Fibroblast of the conjunctiva (primary cell): ENCODE measurements at places on chromosomes 1 and 21.
A peak's percentile ranks its signal among the peaks of the same experiment; 100 is the strongest.

- no peak for DNase-seq
Observed at GRCh38 chr1:165564561-165564960, 20.8 kb downstream of the LRRC52 start.

- no peak for DNase-seq
Observed at GRCh38 chr21:35529171-35529863, 480.2 kb upstream of the RUNX1 start.

DNA sequence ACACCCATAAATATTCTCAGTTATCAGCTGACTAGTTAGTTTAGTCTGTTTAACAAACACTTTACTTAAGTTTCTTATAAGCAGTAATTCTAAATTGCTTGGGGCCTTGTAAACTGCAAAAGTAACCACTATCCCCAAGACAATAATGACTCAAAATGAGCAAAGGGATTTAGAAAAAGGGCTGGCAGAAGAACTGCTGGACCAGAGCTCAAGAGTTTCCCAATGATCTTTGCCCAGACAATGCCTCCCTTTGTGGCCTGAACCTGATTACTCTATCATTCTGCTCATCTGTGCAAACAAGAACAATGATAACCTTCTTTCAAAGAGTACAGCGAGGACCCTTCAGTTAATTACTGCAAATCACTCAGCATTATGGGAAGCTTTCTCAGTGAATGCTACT is 123.5 kb downstream of the TIAM1 start:
- DNase-seq = peak; percentile 35

- DNase-seq = no peak
Observed at GRCh38 chr21:42922918-42923317, 2.5 kb downstream of the ERVH48-1 start.

- no peak for DNase-seq
Observed at GRCh38 chr1:74430342-74430934, 82.0 kb downstream of the LRRC53 start.

DNA sequence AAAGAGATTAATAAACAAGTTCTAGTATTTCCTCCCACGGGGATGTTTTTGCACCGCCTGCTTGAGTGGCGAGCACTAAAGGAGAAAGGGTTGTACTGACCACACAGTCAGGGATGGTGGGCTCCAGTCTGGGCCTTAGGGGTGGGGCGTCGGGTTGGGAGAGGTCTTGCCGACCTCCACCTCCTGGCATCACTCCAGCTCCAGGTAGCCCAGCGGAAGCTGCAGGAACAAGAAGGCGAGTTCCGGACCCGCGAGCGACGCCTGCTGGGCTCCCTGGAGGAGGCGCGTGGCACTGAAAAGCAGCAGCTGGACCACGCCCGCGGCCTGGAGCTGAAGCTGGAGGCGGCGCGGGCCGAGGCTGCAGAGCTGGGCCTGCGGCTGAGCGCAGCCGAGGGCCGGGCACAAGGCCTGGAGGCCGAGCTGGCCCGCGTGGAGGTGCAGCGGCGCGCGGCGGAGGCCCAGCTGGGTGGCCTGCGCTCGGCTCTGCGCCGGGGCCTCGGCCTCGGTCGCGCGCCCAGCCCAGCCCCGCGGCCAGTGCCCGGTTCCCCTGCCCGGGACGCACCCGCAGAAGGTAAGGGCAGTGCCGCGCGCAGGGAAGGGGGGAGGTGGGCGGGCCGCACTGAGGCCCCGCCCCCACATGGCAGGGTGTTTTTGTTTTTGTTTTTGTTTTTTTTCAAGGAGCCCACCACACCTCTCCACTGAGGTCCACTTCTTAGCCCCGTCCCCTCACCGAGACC is 19.7 kb downstream of the MFAP2 start:
- DNase-seq = peak; percentile 56

GRCh38 chr1:113677250-113678158 is 81.8 kb downstream of the PHTF1 start:
- peak; percentile 41 for DNase-seq

- peak; percentile 82 for DNase-seq
Observed at GRCh38 chr1:55428944-55429931, 214.1 kb upstream of the USP24 start.

DNA sequence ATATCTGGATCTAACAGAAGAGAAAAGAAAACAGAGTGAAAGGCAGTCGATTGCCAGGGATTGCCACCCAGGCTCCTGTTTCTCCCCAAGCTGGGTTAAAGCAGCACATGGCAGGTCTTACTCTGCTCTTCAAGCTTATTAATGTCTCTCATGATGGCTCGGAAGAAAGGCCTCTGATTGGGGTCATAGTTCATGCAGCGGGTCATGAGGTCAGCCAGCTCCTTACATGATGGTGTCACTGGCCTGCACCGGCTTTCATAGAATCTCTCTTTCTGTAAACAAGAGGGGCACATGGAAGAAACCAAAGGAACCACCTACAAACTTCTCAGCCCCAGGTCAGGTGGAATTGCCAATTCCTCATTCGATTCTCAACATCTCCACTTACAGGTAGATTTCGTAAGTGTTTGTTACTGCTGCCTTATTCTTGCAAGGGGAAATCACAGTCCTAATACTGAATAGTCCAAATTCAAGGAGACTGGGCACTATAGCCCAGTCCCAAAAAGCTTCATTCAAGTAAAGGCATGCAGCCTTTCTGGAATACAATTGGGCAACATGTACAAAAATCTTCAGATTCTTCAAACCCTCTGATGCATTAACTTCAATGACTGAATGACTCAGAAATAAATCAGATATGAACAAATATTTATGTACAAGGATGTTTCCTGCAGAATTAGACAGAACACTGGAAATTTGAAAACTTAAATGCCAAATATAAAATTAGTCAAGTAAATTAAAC is 96.6 kb downstream of the RAVER2 start:
- no peak for DNase-seq

DNA sequence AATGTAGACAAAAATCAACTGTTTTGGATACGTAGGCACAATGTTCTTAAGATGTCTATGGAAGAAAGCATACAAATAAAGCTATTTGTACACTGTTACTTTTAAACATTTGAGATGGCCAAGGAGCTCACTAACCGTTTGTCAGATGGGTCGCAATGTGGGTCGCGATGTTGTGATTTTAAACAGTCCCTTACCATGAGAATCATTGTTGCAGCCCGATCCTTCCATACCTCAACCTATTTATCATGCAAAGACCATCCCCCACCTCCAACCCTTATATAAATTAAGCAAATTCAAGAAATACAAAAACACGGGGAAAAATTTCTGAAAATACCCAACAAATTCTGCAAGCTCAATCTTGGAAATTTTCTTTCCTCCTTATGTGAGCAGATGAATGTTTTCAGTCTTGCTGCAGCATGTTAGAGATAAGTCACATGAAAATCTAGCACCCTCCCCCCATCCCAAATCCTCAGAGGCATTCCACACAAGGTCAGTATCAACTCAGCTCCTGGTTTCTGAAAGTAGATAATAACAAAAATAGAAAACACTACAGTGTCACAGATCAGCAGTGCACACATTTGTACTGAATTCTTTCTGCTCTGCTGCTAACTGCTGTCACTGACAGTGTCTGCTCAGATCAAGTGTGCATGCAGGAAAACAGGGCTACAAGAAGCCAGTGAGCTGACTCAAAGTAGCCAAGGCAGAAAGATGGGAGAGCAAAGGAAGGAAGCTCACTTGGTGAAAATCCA is 92.9 kb upstream of the TTC39A start:
- DNase-seq = no peak

DNA sequence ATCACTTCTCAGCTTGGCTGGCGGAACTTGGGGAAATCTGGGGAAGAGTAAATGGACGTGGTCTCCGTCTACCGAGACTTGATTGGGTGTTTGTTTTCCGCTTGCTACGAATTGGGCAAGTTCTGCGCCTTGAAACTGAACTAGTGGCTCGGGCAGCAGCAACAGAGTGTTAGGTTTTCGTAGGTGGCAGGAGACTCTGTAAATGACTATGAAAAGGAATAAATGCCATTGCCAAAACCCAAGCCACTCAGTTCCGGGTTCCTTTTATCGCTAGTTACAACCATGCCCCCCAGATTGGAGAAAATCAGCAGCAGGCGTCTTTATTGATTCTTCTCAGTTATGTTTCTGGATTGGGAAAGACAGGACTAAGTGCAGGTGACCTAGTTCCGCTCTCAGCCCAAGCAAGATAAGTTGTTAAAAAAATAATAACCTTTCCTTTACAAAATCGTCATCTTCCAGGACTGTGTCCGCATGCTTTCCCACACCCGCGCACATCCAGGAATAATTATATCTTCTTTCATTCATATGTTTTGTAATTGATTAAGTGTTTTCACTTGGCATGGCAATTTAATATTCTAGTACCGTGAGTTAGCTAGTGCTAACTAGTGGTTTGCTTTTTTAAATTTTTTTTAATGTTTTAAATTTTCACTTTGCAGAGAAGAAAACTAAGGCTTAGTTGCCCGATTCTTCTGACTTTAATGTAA is 3.4 kb downstream of the LHX9 start:
- DNase-seq = no peak

DNA sequence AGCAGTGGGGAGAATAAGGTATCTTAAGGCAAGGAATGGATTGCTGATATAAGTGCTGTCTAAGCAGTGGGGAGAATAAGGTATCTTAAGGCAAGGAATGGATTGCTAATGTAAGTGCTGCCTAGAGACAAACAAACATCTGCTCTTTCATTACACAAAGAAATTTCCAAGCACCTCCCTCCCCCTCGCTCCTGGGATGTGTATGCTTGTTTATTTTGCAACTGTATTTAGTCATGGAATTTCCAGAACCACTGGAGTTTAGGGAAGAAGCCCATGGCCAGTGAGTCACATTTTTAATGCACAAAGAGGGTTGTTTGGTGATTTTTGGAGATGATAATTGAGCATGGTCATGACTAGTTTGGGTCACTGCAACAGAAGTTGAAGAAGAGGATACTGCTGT is 21.5 kb downstream of the PDPN start:
- peak; percentile 44 for DNase-seq

DNA sequence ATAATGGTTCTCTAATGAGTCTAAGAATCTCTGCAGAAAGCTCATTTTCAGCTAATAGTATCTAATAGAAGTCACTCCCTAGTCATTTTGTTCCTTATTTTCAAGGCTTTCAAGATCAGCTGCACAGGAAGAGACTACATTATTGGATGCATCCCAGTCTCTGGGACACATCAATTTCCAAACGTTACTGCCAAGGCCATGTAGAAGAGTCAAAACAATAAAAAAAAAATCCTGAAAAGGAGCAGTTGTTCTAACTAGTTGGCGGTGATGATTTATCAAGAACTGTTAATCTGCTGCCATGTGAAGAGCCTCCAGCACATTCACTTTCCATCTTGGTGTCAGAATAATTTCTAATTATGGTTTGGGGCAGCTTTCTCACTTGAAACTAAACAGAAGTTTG is 5.7 kb downstream of the DDAH1 start:
- no peak for DNase-seq

DNA sequence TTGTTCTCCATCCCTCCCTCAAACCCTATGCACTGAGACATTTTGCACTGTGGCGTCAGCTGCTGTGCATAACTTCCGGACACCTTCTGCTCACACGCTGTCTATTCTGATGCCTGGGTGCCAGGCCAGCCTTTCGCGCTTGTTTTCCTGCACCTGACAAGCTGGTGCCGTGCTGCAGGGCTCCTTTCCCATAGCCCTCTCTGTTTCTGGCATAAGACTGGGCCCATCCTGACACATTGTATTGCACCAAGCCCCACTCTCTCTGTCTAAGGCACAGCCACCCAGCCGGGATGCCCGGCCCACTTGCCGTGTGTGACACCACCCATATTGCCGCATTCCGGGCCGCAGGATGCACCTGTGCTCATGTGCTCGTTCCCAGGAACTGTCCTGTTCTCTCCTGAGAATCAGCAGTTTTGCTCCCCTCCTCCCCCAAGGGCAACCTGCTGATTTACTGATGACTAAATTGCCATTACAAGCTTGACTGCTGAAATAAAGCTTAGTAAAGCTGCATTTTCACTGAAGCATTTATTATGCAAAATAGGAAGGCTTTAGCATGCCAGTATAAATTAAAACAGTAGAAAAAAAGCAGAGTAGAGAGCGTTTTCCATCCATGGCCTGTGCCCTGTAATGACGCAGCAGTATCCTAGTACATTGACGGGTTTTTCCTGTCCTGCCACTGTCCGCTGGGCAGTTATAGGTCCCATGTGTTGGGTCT is 88.0 kb downstream of the CD247 start:
- DNase-seq = no peak

- DNase-seq = no peak
Observed at GRCh38 chr1:153546371-153546770, 765 bp upstream of the S100A4 start.

DNA sequence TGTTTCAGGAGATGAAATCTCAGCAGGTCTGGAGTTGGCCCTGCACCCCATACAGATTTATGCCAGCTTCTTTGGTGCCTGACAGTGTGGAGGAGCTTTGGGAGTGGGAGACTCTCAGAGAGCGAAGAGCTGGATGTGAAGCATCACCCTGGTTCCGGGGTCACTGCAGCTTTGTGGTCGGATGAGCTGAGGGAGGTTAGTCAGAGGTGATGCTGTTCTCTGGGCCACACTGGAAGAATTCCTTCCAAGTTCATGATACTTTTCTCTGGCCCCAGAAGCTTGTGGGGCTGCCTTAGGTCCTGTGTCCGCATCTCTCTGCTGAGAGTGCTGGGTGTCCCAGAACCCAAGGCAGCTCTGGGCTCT is 467.8 kb downstream of the CAMTA1 start:
- no peak for DNase-seq

- DNase-seq = peak; percentile 33
Observed at GRCh38 chr1:186286615-186287315, 88.3 kb downstream of the TPR start.

DNA sequence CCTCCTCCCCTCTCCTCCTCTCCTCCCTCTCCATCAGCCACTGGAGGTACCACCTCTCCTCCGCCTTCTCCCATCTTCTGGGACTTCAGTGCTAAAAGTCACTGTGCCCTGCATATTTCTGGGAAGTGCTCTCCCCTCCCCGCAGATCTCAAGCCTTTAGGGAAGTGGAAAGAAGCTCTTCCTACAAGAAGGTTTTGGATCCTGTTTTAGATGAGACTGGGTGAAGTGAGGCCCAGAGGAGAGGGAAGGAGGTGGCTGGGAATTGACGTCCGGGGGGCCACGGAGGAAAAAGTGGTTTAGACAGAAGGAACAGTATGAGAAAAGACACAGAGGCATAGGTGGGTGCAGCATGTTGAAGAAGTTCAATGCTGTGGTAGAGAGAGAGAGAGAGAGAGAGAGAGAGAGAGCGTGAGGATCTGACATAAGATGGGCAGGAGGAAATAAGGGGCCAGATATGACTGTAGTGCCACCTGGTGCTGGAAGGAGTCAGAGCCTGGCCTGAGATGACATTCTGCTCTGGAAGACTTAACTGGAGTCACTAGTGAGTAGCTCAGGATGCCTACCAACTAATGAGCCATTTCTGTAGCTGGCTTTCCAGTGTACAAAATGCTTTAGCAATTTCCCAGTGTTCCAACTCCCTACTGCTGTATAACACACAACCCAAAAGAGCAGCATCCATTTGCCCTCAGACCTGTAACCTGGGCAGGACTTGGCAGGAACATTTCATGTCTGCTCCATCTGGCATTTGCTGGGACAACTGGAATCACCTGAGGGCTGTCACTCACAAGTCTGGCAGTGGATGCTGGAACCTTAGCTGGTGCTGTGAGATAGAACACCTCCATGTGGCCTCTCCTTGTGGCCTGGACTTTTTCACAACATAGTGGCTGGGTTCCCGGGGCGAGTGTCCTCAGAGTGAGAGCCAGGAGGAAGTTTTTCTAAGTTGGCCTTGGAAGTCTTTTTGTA is 16.6 kb upstream of the ZSCAN20 start:
- DNase-seq = peak; percentile 76
